ENCODE measurements at places on chromosomes 2 and 18.

DNA sequence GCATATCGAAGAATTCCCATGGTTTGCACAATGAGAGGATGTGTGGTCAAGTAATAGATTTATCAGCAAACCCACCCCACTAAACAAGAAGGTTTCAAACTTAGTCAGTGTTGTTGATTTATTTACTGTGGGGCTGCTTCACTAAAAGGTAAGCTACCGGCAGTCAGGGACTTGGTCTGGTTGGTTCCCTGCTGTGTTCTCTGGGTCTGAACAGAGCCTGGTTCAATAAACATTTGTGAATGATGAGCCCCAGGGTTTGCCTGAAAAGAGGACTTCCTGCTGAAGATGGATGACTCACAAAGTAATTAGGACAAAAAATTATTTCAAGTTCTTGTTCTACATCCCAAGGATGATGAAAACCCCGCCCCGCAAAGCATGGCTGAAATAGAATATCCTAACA lies 108.3 kb downstream of the SPP2 start:
- DNase-seq, result peak; percentile 59

GRCh38 chr2:141805302-141805701 lies 325.5 kb downstream of the LRP1B start:
- no peak for DNase-seq

DNA sequence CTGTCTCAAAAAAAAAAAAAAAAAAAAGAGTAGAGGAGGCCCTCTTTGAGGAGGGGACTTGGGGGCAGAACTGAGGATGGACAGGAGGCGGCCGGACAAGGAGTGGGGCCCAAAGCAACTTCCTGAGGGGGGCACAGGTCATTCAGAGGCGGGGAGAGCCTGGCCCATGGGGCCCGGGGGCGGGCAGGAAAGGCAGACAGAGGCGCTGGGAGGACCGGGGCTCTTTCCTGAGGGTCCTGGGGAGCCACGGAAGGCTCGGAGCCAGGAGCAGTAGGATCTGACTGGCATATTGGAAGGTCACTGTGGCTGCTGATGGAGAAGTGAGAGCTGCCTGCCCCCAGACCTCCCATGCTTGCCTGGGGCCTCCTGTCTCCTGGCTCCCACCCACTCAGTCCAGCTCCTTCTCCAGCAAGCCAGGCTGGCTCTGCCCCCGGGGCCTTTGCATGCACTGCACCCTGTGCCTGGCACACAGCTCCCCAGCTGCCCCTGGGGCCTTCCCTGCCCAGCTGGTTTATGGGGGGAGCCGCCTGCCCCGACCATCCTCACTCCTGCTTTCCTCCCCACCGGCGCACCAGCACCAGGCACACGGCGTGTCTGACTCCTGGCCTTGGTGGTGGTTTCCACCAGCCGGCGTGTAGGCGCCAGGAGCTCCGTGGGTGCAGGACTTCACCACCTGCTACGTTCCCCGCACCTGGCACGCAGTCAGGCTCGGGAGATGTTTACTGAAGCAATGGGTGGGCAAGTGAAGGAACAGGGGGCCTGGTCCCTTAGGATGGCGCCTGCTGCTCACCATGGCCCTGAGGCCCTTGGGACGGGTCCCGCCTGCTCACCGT lies 5.6 kb downstream of the ESPNL start:
- no peak for DNase-seq

GRCh38 chr18:44793194-44793593 lies 112.5 kb downstream of the SETBP1 start:
- no peak for DNase-seq

DNA sequence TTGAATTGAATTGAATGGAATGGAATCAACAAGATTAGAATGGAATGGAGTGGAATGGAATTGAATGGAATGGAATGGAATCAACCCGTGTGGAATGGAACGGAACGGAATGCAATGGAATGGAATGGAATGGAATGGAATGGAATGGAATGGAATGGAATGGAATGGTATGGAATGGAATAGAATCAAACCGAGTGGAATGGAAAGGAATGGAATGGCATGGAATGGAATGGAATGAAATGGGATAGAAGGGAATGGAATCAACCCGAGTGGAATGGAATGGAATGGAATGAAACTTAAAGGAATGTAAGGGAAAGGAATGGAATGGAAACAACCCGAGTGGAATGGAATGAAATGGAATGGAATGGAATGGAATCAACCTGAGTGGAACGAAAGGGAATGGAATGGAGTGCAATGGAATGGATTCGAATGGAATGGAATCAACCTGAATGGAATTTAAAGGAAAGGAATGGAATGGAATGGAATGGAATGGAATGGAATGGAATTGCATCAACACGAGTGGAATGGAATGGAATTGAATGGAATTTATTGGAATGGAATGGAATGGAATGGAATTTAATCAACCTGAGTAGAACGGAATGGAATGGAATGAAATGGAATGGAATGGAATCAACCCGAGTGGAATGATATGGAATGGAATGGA lies 1146.6 kb downstream of the RPIA start:
- DNase-seq, result no peak

DNA sequence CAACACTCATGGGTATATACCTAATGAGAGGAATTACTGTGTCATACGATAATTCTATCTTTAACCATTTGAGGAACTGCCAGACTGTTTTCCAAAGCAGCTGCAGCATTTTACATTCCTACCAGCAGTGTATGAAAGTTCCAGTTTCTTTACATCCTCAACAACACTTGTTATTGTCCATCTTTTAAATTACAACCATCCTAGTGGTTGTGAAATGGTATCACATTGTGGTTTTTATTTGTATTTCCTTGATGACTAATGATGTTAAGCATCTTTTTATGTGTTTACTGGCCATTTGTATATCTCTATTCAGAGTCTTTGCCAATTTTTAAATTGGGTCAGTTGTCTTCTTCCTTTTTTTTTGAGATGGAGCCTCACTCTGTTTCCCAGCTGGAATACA lies 4.0 kb upstream of the CKAP2L start:
- no peak for DNase-seq

DNA sequence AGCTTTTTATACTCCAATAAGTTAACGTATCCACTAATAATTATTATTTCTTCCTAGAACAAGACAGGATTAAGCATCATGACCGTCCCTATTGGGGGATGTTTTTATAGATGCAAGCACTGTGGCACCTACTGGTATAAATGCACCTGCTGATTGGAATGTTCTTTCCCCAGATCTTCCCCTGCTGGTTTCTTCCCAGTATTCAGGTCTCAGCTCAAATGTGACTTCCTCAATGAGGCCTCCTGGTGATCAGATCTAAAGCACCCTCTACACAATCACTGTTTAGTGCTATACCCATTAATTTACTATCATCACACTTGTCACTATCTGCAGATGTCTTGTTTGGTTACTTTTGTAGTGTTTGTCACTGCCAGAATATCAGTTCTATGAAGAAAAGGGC lies 3.9 kb upstream of the TYMS start:
- DNase-seq, result no peak

GRCh38 chr2:96962567-96963203 lies 23.7 kb downstream of the FAM178B start:
- DNase-seq, result no peak

DNA sequence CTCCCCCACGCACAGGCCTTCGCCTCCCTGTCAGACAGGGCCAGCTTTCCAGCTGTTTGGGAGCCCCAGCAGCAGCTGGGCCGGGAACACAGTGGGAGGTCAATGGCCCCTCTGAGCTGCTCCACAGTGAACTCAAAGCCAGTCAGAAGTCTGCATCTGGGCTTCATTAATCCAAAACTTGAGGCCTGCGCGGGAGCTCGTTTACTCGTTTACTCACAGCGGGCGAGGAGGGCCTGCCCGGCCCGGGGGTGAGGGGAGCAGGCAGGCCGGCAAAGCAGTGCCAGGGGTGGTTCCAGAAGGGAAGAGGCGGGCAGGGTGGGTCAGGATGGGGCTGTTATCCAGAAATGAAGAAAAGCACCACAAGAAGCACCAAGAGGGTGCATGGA lies 36.8 kb upstream of the SEMA4C start:
- no peak for DNase-seq

GRCh38 chr2:138712212-138712979 lies 67.8 kb downstream of the NXPH2 start:
- DNase-seq, result no peak

- no peak for DNase-seq
Observed at GRCh38 chr2:198137733-198138132, 333.3 kb downstream of the PLCL1 start.

DNA sequence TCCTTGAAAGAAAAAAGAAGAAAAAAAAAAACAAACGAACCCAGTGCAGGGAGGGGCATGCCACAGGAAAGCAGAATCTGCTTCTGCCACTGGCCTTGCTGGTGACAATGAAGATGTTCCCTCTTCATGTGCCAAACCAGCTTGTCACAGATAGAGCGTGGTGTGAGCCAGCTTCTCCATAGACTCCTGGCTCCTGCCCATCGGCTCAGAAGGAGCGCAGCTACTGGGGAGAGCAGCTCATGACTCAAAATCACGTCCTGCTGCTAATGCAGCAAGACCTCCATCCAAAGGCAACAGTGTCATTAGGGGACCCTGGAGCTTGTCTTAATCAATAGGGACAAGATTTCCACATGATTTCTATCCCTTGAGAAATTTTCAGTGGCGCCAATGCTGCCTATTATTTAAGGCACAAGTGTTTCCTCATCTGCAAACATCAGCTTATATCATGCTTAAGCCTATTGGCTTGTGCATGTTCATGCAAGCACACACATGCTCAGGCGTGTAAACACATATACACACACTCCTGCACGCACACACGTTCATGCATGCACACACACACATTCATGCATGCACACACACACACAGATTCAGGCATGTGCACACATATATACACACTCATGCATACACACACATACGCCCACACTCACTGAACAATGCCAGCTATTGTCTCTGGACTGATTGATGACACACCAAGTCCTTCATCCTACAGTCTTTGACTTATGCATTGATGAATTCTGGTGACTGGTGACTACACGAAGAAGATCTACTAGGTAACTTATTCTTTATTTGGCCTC lies 682.0 kb upstream of the ID2 start:
- DNase-seq, result no peak

GRCh38 chr2:10256031-10256514 lies 46.6 kb upstream of the HPCAL1 start:
- DNase-seq, result no peak

GRCh38 chr18:6406075-6406909 lies 8.4 kb downstream of the L3MBTL4 start:
- DNase-seq, result no peak

GRCh38 chr2:33494155-33494779 lies 17.8 kb downstream of the RASGRP3 start:
- no peak for DNase-seq

DNA sequence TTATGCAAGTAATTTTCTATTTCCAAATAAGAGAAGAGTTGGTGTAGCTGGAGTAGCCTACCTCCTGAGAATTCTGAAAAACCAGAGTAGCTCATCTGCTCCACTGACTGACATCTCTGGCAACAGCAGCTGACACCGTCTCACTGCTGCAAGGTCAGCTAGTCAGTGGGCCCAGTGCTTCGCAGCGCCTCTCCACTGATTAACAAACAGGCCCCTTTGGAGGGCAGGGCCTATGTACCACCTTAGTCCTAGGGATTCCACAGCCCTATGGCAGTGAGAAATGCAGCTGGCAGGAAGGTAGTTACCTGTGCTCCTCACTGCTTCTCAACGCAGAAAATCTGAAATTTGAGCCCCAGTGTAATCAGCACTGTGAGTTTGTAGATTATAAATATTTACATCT lies 97.5 kb downstream of the DLGAP1 start:
- no peak for DNase-seq

DNA sequence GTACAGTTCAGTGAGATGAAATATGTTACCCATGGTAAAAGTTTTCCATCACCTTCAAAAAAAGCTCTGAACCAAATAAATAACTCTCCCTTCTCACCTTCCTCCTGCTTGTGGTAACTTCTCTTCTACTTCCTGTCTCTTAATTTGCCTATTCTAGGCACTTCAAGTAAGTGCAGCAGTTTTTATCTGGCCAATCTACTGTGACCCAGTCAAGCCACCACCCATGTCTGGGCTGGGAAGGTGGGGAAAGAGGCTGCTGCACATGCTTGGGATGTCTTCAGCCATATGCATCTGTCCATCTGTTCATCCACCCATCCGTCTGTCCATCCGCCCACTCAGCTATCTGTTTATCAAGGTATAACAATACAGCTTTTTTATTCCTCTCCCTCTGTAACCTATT lies 31.6 kb downstream of the ZNF532 start:
- no peak for DNase-seq

- no peak for DNase-seq
Observed at GRCh38 chr18:63444580-63444979, 22.3 kb upstream of the VPS4B start.

GRCh38 chr18:73270920-73271634 lies 403.3 kb upstream of the NETO1 start:
- DNase-seq, result no peak

- no peak for DNase-seq
Observed at GRCh38 chr18:32114293-32114942, 22.7 kb downstream of the RNF138 start.

- no peak for DNase-seq
Observed at GRCh38 chr2:231138699-231139098, 13.9 kb upstream of the HTR2B start.

GRCh38 chr2:78967294-78967693 lies 58.2 kb upstream of the REG3G start:
- DNase-seq, result peak; percentile 3

- DNase-seq, result no peak
Observed at GRCh38 chr2:159188449-159188848, 98.1 kb downstream of the WDSUB1 start.

DNA sequence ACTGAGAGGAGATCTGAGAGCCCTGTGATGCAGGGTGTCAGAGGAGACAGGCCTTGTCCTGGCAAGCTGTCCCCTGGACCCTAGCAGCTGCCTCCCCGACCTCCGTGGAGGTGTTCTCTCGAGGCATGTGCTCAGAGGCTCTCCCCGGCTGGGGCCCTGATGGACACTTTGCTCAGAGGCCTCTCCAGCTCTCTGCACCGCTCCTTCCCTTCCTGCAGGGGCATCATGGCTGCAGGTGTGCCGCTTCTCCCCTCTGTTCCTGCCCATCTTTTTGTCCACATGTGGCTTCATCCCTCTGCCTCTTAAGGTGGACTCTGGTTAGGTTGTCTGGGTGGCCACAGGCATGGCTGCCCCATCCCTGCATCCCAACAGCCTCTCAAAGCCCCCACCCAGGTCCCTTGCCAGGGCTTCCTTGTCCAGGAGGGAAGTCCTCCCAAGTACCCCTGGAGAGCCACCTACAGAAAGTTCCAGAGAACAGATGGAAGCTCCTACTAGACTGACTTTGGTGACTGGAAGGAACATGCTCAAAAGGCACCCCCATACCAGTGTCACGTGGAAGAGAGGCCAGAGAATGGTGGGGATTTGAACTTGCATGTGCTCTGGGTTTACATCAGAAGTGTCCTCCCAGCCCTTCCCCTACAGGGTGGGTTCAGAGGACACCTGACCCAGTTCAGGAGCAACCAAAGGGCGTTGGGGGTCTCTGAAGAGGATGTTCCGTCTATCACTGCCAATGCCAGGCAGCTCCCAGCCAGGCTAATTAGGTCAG lies 120.4 kb downstream of the KLHL29 start:
- DNase-seq, result no peak

- DNase-seq, result peak; percentile 83
Observed at GRCh38 chr2:150495993-150496627, 8.6 kb upstream of the RND3 start.

- no peak for DNase-seq
Observed at GRCh38 chr2:21916934-21917522, 793.3 kb downstream of the TDRD15 start.

Data from astrocyte of the cerebellum (primary cell).